ENCODE measurements at places on chromosomes 2 and 18.

- no peak for DNase-seq
Measured at GRCh38 chr2:64876137-64876647, 113.0 kb upstream of the SLC1A4 start.

GRCh38 chr2:102093662-102094061 lies 48.9 kb upstream of the IL1R1 start:
- DNase-seq: no peak

DNA sequence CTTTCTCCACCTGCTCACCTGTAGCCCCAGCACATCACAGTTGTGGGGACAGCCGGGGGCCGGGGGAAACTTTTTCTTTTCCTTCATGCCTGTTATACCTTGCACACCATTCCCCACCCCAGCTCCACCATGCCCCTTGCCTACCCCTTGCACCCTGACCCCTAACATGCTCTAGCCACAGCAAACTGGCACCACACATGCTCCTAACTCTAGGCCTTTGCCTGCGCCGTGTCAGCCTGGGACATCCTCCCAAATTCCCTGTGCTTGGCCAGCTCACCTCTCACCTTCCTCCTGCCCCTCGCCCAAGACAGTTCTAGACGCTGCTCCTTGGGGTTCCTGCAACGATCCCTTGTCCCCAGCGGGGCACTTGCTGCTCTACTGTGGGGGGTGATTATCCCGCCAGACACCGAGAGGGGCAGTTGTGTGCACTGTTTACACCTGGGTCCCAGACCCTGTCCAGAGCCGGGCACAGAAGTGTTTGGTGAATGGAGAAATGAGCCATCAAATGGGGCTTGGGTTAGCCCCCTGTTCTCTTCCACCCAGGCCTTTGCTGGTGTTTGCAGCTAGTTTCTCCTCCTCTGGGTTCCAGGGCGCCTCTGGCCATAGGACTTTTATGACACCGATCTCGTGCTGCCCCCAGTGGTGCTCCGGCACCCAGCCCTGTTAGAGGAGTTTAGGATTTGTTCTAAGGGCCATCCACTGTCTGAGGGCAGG lies 129.8 kb downstream of the CTIF start:
- DNase-seq: no peak

GRCh38 chr2:20052861-20053281 lies 1.4 kb upstream of the LAPTM4A start:
- DNase-seq: peak; percentile 73

DNA sequence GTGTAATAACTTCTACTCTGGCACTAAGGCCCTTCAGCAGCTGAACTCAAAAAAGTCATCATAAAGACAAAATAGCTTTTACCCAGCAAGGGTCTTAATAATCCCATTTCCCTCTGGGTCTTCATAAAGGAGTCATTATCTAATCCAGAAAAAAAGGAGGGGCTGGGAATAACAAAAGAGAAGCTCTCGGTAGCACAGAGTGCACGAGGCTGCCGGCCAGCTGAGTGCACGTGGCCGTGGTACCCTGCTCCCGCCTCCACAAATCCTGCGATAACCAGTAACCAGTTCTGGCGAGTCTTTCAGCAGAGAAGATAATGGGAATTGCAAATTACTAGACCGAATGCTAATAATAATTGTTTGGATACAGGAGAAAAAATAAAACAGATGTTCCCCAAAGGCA lies 7.5 kb downstream of the NRP2 start:
- no peak for DNase-seq

GRCh38 chr2:191678437-191679100 lies 633 bp downstream of the NABP1 start:
- DNase-seq: peak; percentile 61

DNA sequence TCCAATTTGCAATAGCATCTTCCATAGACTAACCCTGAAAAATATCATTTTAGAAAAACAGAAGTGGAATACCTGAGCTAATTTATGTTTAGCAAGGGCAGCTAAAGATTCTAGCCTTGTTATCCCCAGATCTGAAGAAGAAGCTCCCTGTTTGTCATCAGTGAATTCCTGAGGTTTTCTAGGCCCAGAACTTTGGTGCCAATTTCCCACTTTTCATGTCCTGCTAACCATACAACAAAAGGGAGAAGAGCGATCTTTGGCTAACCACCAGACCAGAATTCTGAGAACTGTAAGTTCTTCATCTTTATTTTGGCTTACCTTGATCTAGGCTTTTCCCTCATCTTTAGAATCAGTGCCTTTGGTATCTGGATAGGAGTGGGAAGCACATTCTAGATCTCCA lies 51.3 kb upstream of the RASGRP3 start:
- DNase-seq: no peak

DNA sequence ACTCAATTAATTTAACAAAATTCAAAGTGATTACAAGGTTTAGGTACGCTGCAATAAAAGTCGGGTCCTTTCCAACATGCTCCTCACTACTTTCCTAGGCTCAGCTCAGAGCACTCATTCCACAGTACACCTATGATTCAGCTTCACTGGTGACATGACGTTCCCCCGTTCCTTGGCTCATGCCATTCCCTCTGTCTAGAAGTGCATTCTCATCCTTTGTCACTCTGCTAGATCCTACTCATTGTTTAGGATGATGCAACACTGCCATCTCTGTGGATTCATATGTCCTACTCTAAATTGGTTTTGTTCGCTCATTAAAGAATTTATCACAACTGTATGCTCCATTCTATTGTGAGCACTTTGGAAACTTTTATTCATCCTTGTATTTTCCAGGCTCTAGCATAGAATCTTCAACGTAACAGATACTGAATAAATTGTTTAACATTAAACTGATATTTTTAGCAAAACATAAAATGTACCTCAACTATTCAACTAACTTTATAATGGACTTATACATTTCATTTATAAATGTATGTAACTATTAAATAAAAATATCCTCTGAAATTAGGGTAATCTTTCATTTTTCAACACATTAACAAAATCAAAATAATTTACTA lies 78.6 kb downstream of the FAM228A start:
- DNase-seq: no peak

GRCh38 chr2:69305712-69306392 lies 81.2 kb downstream of the GFPT1 start:
- no peak for DNase-seq

GRCh38 chr2:206354129-206354528 lies 79.7 kb downstream of the ZDBF2 start:
- no peak for DNase-seq

DNA sequence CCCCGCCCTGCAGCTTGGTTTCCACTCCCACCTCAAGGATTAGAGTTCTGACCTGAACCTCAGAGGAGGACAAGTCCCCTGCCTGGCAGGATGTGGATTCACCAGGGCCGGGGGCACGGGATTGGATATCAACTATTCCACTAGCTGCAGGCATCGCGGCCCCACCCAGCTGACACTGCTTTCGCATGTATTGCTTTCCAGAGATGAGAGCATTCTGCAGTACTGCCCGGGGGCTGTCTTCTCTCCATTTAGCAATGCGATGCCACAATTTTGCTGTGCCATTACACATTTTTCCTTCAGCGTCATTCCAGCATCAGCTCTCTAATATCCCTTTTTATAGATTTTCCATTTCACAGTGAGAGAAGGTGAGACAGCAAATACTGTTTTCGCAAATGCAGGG lies 42.0 kb downstream of the CTIF start:
- no peak for DNase-seq

DNA sequence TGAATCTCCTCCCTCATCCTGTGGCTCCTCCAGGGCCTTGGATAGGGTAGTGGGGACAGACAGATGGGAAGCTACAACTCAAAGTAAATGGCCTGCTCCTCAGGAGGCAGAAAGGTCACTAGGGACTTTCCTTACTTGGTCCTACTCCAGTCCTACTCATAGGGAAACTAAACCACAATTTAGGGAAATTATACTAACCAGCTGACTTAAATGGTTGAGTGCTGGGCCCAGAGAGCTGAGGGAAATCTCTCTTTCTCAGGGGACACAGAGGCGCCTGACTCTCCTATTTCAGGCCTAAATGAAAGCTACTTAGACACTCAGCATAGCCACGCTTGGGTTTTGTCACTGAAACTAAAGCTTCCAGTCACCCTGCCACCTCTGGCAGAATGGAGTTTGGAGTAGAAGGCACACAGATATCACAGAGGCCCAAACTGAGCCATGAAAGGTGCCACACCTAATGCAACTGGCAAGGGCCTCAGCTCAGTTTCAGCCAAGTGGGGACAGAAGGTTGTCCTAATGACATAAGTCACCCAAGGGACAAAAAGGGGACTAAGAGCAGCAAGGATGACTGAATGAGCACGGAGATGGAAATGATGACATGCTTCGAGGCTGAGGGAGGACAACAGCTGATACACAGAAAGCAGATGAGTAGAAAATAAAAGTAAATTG lies 24.0 kb downstream of the CERKL start:
- no peak for DNase-seq

- DNase-seq: no peak
Measured at GRCh38 chr18:9437021-9437437, 38.3 kb upstream of the RALBP1 start.

- DNase-seq: no peak
Measured at GRCh38 chr2:179571721-179572120, 289.7 kb downstream of the ZNF385B start.

DNA sequence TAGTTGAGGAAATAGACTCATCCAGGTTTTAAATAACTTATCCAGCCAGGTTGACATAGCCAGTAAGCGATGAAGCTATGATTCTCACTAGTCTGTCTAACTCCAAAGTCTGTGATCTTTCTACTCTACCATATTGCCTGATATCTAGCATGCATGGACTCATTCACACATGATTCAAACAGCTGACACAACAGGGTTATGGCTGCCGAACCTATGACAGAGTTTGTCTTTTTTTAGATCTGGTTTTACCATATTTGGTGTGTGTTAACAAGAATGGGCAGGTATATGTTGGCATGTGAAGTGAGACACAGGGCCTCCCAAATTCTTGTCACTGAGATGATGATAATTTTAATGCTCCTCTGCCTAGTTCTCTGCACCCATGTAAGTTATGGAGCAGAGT lies 210.6 kb downstream of the BABAM2 start:
- DNase-seq: no peak

DNA sequence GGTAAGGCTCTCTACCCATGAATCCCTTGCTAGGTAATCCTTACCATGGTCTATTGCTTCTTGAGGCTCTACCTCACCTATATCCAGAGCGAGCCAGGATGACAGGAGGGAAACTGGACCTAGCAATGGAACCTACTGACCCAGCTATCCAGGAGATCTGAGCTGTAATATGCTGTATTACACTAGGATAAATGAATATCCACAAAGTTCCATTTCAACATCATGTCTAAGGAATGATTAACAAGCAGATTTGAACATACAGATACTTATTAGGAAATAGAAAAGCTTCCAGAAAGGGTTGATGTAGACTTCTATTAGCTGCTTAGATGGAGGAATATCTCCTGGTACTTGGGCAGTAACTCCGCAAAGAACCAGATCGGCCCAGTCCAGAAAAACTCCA lies 110.1 kb downstream of the BAZ2B start:
- no peak for DNase-seq

DNA sequence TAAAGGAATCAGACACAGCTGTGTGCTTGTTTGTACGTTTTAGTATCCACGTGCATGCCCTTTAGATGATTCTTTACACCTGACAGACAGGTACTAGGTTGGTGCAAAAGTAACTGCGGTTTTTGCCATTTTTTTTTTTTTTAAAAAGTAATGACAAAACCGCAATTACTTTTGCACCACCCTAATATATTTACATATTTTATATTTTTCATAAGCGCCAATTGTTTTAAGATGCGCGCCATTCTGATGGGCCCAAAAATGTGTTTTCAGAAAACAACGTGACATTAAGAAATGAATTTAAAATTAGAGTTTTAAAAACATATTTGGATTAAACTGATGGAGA lies 972 bp upstream of the COBLL1 start:
- DNase-seq: no peak
